ENCODE measurements at places on chromosomes 7 and 10.

DNA sequence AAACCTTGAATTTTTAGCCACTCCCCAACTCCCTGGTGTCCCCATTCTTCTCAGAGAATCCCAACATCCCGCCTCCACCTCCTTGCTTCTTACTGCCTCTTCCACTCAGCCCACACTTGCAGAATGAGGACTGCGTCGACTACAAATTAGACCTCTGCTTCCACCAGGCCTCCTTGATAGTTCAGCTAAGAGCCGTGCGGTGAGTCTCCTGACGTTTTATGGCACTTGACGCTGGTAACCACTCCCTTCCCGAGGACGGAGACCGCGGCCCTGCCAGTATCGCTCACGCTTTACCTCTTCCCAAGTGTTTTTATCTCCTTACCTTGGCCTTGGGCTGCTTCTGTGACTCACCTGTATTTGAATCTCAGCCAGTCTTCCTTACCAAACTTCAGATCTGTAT, 31.1 kb downstream of the RBM17 start:
- no peak for DNase-seq

DNA sequence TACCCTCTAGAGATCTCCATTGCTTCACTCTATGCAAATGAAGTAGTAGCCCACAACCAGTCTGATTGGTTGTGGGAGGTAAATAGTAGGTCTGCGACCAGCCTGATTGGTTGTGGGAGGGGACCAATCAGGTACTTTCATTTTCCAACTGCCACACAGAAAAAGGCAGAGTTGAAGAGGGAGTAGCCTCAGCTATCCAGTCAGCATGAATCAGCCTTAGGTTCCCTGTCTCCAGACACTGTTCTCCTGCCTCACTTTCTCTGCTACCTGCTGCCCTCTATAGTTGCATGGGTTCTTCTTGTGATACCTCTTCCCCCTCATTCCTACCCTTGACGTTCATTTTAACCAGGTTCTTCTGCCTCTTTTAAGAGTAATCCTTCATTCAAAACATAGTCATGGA, 114.5 kb upstream of the LYZL1 start:
- no peak for DNase-seq

DNA sequence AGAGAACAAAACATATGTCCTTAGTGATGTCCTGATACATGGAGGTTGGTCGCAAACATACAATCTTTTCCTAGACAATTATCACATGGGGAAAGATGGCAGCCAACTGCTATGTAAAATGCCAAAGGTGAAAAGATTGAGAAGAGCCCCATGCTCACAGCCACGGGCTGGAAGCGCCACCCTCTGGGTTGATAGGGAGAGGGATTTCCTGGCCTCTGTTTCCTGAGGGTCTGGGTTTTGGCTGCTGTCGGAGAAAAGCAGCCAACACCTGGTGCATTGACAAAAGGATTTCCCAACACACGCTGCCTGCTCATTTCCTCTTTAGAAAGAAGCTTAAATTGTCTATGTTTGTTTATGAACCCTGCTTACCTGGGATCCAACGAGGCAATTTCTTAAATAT, 43.8 kb downstream of the ITIH5 start:
- no peak for DNase-seq

DNA sequence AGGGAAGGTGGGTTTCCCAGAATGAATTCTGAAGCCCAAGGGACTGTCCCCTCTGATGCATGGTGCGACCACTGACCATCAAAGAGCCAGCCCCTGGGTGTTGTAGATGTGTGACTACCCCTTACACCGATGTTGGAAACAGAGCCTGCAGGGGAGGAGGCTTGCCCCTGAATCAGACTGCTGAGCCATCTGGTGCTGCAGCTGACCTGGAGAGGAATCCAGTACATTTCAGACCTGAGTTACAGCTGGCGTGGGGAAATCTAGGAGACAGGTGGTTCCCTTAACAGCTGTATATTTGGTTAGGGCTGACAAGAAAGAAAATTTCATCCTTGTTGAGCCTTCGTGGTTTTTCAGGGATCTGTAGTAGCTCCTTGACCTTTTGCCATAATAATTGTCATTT, 195.5 kb downstream of the CELF2 start:
- no peak for DNase-seq

- DNase-seq, result no peak
Observed at GRCh38 chr10:49651039-49651835, 28.2 kb upstream of the C10orf53 start.

GRCh38 chr7:30458311-30458710, 20.3 kb downstream of the NOD1 start:
- DNase-seq, result no peak

- DNase-seq, result peak; percentile 55
Observed at GRCh38 chr10:3850999-3851937, 66.3 kb upstream of the KLF6 start.

DNA sequence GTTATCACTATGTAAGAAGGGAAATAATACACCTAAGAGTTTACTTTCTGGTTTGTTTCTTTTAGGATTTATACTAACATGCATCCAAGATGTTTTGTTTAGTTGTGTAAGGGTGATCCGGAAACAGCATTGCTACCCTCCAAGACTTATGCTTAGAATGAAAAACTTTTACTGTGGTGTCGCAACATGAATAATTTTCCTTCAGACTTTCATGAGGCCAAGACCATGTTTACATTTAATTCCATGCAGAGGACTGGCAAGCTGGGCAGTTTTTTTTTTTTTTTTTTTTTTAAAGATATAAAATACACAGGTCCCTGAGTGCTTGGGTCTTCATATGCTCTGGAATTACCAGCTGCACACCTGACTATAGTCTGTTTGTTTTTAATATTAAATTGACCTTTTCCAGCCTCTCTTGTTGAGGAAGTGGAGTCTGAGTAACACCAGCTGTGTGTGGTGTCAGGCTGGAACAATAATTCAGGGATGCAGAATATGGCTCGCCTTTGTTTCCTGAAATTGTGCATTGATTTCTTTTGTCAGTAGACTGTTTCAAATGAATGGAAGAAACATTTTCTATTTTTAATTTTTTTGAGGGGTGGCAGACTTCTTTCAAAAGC, 81.7 kb downstream of the ST7 start:
- no peak for DNase-seq

DNA sequence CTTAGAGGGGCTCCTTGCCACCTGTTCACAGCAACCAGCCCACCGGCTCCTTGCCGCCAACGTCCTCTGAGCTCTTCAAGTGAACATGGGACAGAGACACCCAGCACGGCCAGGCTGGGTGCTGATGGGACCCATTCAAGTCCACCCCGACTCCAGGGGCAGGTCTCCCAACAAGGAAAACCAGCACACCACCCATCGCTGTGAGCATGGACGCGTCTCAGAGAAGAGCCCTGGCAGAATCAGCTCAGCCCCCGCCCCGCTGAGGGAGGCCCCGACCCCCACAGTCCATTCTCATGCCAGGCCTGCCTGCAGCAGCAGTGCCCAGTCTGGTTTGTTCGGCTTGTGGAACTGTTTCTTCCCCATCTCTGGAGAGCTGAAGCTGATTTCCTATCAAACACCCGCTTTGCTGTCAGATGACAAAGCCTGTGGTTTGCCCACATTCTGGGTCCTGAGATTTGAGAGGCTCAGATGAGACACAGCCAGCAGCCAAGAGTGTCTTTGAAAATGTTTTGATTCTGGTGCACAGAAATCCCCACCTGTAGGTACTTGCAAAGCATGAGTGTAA, 216.6 kb downstream of the ZMYND11 start:
- no peak for DNase-seq

GRCh38 chr10:80344276-80344675, 12.3 kb downstream of the DYDC1 start:
- no peak for DNase-seq

DNA sequence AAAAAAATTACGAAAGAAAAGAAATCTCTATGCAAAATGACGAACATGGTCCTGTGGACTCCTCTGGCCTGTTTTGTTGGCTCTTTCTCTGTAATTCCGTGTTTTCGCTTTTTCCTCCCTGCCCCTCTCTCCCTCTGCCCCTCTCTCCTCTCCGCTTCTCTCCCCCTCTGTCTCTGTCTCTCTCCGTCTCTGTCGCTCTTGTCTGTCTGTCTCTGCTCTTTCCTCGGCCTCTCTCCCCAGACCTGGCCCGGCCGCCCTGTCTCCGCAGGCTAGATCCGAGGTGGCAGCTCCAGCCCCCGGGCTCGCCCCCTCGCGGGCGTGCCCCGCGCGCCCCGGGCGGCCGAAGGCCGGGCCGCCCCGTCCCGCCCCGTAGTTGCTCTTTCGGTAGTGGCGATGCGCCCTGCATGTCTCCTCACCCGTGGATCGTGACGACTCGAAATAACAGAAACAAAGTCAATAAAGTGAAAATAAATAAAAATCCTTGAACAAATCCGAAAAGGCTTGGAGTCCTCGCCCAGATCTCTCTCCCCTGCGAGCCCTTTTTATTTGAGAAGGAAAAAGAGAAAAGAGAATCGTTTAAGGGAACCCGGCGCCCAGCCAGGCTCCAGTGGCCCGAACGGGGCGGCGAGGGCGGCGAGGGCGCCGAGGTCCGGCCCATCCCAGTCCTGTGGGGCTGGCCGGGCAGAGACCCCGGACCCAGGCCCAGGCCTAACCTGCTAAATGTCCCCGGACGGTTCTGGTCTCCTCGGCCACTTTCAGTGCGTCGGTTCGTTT, 83.5 kb upstream of the SLF2 start:
- DNase-seq, result no peak

- no peak for DNase-seq
Observed at GRCh38 chr7:4083513-4083912, 598.6 kb upstream of the FOXK1 start.

- no peak for DNase-seq
Observed at GRCh38 chr10:80070057-80070456, 8.4 kb upstream of the TMEM254 start.

DNA sequence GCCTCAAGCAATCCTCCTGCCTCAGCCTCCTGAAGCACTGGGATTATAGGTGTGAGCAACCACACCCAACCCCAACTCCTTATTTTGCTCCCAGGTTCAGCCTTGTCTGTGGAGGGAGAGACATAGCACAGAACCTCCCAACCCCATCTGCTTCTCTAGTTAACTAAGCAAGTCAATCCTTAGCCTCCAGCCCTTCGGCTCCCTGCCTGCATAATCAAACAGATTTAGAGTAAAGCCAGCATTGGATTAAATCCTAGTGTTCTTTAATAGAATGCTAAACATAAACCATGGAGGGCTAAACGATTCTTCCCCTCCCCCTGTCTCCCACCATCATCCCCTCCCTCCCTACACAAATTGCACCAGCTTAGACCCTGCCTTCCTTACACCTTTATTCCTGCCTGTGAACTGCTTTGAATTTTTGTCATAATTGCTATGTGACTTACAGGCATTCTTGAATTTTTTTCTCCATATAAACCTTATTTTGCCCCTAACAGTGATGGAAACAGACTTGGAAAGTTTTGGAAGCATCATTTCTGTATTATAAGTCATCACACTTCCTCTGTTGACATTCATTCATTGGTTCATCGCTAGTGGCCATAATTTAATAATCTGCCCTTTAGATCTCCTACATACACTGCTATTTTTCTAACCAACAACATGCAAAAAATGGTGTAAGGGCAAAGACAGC, 72.6 kb upstream of the TOMM7 start:
- DNase-seq, result no peak

GRCh38 chr10:131997366-131998049, 15.8 kb upstream of the BNIP3 start:
- DNase-seq, result no peak

DNA sequence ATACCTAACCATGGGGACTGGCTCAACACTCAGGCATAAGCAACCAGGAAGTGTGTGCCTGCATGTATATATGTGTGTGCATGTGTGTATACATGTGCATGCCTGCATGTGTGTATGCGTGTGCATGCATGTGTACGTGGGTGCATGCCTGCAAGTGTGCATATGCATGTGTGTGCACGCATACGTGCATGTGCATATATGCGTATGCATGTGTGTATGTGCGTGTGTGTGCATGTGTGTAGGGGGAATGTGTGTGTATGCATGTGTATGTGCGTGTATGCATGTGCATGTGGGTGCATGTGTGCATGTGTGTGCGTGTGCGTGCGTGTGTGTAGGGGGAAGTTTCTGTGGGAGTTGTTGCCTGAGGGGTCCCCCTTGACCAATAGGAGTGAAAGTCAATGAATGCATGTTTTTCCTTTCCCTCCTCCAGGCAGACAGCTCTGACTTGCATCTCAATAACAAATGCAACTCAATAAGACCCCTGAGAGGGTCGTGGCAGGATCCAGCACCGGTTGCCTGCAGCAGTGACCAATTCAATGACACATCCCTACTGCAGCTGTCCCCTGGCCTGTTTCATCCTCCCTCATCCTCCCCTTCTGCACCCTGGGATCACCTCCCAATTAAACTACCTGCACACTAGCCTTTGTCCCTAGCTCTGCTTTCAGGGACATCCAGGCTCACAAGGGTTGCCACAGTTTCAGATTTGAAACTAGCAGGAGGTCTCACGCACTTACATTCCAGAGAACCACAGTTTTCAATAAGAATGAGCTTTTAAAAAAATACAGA, 27.0 kb upstream of the FZD8 start:
- DNase-seq, result no peak

- no peak for DNase-seq
Observed at GRCh38 chr10:114688786-114689185, 30.7 kb upstream of the ABLIM1 start.

GRCh38 chr10:133476641-133476990, 22.9 kb downstream of the SCART1 start:
- DNase-seq, result no peak

- no peak for DNase-seq
Observed at GRCh38 chr7:32223721-32224120, 153.5 kb upstream of the PDE1C start.

Measured in CD4-positive, alpha-beta T cell treated with Interleukin-12 subunit alpha and Interleukin-12 subunit beta, for 1 hour (primary cell).